Stimulated activated CD4-positive, alpha-beta T cell treated with anti-CD3 and anti-CD28 coated beads, TNF-alpha, amount 100 ng/mL, for 1 hour (primary cell): ENCODE measurements at places on chromosomes 4 and X.

DNA sequence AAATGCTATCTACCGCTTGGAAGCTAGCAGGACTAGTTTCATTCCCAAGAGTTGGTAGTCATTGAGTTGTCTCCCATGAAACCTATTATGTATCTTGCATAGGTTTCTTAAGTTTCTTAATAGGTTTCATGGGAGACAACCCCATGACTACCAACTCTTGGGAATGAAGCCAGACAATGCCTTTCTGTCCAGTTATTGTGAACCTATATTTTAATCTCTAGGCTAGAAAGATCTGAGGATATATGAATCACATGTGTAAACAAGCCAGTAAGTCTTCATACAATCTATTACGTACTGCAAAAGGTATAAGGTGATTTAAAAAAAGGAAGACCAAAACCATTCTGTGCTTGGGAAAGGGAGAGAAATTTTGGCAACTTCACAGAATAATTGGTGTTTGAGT lies 162.6 kb downstream of the INPP4B start:
- no peak for DNase-seq

DNA sequence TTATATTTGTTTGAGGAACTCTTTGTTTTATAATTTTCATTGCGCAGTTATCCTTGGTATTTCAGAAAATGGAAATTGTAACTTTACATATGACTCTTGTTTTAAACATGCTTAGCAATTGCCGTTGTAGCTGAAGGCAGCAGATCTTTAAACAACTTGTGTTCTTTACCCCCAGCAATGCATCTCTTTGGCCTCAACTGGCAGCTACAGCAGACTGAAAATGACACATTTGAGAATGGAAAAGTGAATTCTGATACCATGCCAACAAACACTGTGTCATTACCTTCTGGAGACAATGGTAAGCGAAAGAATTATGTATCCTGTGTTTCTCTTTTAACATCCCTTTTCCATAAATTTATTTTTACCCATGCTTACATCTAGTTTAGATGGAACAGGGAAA lies 263.6 kb downstream of the DCTD start:
- DNase-seq, result no peak

- DNase-seq, result no peak
Observed at GRCh38 chr4:186839122-186840037, 115.7 kb upstream of the FAT1 start.

- no peak for DNase-seq
Observed at GRCh38 chr4:61723492-61723891, 523.4 kb downstream of the ADGRL3 start.

DNA sequence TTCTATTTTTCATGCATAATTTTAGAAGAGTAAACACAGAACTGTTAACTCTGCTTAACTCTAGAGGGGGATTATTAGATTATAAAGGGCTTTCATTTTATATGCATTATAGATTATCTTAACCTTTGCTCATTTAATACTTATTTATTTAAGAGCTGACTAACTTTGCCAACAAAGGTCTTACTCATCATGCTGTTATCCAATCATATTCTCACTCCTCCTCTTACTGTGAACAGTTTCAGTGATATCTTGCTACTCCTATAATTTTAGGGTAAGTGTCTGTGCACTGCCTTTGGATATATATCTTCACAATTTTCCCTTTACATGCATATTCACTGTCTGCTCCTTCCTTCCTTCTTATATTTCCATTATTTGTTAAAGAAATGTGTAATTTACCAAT lies 1814.9 kb downstream of the STIM2 start:
- DNase-seq, result no peak

- DNase-seq, result no peak
Observed at GRCh38 chr4:158624889-158625478, 46.7 kb downstream of the C4orf46 start.

GRCh38 chr4:108172231-108172752 lies 3.6 kb upstream of the LEF1 start:
- DNase-seq, result no peak

GRCh38 chrX:25108481-25108880 lies 92.7 kb upstream of the ARX start:
- no peak for DNase-seq

- no peak for DNase-seq
Observed at GRCh38 chr4:7788694-7789425, 150.8 kb downstream of the AFAP1 start.

- DNase-seq, result no peak
Observed at GRCh38 chr4:79697444-79697843, 289.4 kb upstream of the GK2 start.

- DNase-seq, result no peak
Observed at GRCh38 chrX:49221868-49222267, 11.3 kb downstream of the CACNA1F start.

- no peak for DNase-seq
Observed at GRCh38 chr4:82136161-82136801, 237.5 kb downstream of the HNRNPD start.

GRCh38 chr4:71553605-71554004 lies 214.8 kb downstream of the SLC4A4 start:
- DNase-seq, result no peak

DNA sequence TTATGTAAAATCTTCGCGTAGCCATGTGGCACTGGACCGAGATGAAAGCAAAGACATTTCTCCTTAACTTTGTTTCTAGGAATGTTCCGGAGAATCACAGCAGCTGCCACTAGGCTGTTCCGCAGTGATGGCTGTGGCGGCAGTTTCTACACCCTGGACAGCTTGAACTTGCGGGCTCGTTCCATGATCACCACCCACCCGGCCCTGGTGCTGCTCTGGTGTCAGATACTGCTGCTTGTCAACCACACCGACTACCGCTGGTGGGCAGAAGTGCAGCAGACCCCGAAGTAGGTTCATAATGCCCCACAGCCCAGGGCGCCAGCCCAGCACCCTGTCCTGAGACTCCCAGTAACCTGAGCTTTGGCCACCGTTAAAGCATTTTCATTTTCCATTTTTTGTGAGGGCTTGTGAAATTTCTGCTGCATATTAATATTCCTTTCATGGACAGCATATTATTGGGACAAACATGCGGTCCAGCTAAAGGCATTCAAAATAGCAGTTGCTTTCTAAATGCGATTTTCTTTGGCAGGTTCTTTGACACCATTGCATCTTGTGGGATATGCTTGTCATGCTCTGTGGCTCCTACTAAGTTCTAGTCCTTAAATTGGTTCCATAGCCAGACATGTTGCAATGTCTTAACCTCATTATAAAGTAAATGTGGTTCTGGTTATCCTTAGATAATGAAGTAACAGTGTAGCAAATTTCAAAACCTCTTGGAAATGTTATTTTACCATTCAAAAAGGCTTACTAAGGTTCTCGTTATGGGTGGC lies 49.1 kb upstream of the MSANTD1 start:
- DNase-seq, result no peak

- DNase-seq, result no peak
Observed at GRCh38 chr4:108762559-108763225, at the start of gene ETNPPL. Gene ETNPPL, minus strand, starts transcription at chr4:108763053. Its CDS starts 155 bp downstream, at chr4:108762898.

DNA sequence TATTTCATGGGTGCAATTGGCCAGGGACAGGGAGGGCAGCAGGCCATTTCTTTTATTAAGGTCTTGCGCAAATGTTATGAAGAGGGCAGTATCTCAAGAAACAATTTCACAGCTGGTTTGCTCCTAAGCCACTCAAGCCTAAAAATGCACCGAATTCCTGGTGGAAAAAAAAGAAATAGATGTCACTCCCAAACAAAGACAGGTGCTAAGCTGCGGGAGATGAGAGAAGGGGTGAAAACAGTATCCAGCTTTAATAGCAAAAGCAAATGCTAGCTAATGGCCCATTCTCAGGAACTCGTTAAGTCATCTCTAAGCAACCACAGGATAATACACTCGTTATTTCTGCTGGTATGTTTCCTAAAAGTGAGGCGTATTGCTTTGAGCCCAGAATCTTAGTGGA lies 116.4 kb downstream of the ARX start:
- no peak for DNase-seq

DNA sequence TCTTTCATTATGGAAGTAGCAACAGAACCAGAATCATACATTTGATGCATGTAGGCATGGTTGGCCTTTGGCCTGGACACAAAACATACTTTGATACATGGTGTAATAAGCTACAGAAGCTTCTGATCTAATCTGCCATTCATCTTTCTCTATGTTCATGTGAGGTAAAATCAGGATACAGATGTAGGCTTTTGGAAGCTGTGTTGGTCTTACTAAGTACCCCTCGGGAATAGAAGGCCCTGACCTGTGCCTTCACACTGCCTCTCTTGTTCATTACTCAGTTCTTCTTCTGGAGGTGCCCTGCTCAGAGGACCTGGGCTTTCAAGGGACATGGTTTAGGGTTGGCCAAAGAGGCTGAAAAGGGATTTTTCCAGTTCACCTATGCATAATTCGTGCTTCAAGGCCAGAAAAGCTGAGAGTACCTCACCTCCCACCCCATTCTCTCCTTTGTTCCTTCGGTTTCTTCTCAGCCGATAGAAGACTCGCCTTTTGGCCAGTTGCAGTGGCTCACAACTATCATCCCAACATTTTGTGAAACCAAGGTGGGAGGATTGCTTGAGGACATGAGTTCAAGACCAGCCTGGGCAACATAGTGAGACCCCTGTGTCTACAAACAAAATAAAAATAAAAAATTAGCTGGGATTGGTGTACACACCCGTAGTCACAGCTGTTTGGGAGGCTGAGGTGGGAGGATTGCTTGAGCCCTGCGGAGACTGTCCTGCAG lies 25.9 kb downstream of the SNX25 start:
- DNase-seq, result no peak

- DNase-seq, result no peak
Observed at GRCh38 chrX:129996120-129996519, 13.7 kb downstream of the BCORL1 start.

DNA sequence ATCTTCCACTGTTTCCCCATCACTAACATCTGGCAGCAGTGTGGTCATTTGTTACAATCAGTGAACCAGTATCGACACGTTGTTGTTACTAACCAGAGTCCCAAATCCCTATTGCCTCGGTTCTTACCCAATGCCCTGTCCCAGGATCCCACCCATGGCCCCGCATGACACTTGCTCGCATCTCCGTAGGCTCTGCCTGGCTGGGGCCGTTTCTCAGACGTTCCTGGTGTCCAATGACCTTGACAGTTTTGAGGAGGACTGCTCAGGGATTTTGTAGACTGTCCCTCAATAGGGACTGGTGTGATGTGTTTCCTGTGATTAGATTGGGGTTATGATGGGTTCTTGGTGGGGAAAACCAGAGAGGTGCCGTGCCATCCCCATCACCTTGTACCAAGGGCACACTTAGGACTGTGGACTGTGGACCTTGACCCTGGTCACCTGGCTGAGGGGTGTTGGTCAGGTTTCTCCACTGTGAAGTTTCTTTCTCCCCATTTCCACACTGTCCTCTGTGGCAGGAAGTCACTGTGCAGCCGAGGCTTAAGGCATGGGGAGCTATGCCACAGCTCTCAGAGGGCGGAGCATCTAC lies 108.4 kb downstream of the ADRA2C start:
- DNase-seq, result no peak

DNA sequence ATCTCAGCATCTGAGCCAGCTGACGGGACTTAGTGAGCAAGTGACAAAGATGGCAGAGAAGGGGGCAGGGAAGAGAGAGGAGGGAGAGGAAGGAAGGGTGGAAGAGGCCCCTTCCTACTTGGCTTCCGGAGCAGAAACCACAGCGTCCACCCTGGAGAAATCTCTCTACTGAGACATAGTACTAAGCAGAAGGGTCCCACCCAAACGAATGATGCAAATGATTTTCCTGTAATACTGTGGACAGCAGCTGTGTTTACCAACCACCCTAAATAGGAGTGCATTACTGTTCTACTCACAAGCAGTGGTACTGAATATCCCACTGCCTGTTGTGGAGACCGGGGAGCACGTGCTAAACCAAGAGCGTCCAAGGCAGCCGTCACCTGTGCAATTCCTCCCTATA lies 29.4 kb downstream of the DTHD1 start:
- DNase-seq, result no peak

GRCh38 chr4:143140696-143141095 lies 44.0 kb upstream of the USP38 start:
- DNase-seq, result no peak

DNA sequence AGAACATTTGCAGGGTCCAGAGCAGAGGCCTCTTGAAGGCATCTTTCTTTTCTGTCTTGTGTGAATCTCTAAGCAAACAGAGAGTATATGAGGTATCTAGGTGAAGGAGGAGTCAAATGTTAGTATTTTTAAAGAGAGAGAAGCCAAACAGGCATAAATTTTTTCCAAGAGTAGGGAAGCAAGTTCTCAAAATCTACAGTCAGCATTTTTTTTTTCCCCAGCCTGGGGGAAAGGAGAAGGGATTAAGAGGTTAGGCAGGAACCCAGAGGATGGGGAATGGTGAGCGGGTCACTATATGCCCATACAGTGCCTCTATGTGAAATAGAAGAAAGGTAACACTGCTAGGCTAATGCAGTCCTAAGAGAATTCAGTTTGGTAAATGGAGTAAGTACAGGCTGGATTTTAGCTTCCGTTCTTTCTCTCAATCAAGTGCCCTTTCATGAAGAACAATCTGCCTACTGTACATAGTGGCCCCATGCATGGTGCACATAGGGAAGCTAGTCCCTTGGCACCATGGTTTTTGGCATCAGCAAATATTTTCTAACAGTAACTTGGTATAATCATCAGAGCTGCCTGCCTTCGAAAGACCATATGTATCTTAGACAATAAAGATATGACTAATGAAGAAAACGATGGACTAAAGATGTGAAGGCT lies 163.1 kb upstream of the MAB21L2 start:
- DNase-seq, result no peak

- DNase-seq, result no peak
Observed at GRCh38 chrX:6228720-6229119, at the start of gene NLGN4X. Gene NLGN4X, minus strand, starts transcription at chrX:6228867. Its CDS starts 77,401 bp downstream, at chrX:6151466.

GRCh38 chrX:135295238-135295943 lies 13.9 kb upstream of the ETDC start:
- no peak for DNase-seq

DNA sequence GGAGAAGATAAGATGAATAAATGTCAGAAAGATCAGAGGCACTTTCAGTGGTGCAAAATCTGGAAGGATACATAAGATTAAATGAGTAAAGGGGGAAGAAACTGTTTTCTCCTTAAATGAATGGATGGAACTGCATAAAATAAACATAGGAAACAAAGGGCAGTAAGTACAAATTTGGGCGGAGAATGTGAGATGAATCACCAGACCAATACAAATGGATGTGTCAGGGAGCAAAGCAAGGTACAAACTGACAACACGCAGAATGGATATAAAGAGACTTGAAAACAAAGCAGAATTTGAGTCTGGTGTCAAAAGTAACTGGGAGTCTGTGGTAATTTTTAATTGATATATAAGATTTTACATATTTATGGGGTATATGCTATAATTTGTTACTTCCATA lies 175.3 kb upstream of the PCDH18 start:
- DNase-seq, result no peak

DNA sequence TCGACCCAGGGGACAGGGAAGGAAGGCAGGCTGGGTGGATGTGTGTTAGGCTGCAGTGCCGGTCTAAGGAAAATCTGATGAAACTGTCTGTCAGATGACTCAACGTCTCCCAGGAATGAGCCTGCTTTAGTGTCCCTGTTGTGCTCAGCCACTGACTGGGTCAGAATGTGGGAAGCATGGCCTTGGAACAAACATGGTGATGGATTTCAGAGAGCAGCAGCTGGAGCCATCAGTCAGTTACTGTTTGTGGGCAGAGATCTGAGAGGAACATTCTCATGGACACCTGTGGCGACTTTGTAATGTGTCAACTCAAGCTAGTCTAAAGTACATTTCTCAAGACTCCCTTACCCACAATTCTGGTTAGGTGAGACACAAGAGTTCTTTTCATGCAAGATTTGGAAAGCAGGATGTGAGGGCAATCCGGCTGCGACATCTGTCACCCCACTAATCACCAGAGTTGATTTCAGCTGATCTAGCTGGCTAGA lies 63.2 kb downstream of the ANAPC10 start:
- DNase-seq, result no peak
